Panc1 (cell line): ENCODE measurements at places on chromosomes 11 and 22.

- DNase-seq: no peak
Measured at GRCh38 chr22:24053481-24054226, 42.5 kb downstream of the CABIN1 start.

GRCh38 chr22:26789951-26790350 is 132.6 kb downstream of the MIAT start:
- DNase-seq: no peak

DNA sequence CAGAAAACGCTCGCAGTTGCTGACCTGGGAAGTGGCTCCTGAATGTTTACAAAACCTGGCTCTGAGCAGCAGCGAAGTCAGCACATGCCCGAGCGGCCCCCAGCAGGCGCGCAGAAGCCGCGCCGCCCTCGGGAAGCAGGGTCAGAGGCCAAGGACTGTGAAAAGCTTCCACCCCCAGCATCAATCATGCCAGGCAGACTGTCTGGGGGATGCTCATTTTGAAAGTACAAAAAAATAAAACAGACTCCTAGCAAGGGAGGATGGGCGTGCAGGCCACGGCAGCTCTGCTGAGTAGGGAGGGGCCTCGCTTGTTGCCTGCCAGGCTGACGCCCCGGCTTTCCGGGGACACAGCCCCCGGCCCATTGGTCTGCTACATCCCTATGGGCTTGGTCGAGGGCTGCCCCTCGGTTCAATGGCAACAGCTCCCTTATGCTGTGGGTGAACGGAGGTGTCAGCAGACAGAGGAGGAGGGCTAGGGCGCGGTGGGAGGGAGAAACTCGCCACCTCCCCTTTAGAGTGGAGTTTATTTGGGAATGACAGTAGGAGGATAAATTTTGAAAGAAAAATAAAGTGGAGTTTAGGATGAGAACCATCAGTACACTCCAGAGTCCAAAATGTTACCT is 37.7 kb upstream of the GNB1L start:
- DNase-seq: no peak

GRCh38 chr11:3775736-3776406 is 21.5 kb downstream of the NUP98 start:
- no peak for DNase-seq

- no peak for DNase-seq
Measured at GRCh38 chr22:36771356-36772063, 4.4 kb downstream of the IFT27 start.

GRCh38 chr11:15223318-15223717 is 108.6 kb downstream of the INSC start:
- DNase-seq: no peak

DNA sequence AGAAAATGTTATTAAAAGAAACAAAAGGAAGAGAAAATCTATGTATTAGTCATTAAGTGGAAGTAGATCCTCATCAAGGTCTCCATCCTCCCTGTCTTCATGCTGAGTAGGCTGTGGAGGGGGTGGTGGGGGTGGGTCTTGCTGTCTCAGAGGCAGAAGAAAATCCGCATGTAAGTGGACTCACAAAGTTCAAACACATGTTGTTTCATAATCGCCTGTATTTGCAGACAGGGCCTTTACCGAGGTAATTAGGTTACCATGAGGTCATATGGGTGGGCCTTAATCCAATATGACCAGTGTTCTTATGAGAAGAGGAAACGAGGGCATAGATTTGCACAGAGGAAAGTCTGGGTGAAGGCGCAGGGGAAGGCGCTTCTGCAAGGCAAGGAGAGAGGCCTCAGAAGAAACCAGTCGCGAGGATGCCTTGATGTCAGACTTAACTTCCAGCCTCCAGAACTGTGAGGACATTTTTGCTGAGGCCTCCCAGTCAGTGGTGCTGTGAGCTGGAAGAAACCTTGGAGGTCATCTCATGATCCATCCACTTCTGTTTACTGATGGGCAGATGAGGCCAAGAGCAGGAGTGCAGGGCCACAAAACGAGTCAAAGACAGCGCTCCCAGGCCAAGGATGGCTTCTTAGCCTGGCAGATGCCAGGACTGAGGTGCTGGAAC is 49.3 kb upstream of the THY1 start:
- no peak for DNase-seq

DNA sequence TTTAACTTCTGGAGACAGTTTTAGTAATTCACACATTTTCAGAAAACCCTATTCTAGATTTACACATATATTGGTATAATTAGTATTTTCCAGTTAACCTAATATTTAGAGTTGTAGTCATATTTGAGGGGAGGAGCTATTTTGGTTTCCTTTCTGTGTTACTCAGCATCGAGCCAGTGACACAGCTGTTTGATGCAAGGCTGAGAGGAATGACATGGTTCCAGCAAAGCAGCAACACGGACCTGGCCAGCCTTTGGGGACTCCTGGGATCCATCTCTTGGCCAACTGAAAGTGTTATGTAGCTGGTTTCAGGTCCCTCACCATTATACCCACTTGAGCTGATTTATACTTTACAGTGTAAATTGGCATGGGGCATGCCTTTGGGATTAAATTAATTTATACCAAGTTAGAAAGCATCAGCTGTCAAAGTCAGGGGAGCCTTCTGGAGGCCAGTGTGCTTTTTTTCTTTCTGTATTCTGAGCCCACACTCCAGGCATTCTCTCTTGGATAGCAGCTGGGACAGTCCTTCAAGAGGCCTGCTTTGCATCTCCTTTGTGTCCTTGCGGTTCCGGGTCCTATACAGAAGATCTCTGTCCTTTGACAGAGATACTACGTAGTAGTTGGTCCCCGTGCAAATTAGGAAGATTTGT is 91.3 kb upstream of the SLC25A18 start:
- DNase-seq: no peak

- DNase-seq: no peak
Measured at GRCh38 chr11:12064136-12064953, 46.0 kb upstream of the MICAL2 start.

GRCh38 chr11:64885367-64886286 is 7.2 kb upstream of the EHD1 start:
- no peak for DNase-seq

DNA sequence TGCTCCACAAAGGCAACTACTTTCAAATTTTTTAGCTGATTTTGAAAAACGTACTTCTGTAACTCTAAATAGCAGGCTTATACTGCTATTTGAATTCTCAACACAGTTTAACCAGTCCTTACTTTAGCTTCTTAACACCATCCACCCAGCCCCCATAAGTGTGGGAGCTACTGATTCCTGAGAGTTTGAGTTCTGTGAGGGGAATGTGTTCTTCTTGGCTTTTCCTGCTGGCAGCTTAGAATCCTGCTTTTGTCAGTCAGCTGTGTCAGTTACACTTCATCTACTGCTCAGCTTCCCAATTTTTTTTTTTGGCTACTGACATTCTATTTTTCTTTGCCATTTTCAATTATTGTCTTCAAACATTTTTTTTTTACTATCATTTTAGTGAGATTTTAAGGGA is 440.4 kb downstream of the INSC start:
- no peak for DNase-seq

DNA sequence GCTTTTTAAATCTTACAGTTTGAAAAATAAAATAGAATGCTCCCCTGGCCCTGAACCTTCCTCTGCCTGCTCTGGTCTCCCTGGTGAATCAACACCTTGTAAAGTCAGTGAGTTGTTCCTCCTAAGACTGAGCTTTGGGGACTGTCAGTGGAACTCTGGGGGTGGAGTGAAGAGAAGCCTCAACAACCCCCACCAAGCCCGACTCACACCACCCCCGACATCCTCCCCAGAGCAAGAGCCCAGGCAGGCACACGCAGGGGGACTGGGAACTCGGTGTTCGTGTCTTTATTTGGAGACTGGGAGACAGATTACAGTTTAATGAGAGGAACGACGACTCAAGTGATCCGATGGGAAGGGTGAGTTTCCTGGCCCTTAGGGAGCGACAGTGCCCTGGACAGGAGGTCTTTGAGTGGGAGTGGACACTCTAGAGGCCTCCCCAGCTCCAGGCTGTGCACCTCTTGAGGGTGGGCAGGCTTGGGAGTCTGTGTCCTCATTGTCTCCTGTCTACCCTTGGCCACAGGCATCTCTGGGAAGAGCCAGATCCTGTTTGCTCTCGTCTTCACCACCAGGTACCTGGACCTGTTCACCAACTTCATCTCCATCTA is 6.2 kb downstream of the KDELR3 start:
- DNase-seq: no peak

- no peak for DNase-seq
Measured at GRCh38 chr11:134616038-134616437, 204.0 kb upstream of the B3GAT1 start.

DNA sequence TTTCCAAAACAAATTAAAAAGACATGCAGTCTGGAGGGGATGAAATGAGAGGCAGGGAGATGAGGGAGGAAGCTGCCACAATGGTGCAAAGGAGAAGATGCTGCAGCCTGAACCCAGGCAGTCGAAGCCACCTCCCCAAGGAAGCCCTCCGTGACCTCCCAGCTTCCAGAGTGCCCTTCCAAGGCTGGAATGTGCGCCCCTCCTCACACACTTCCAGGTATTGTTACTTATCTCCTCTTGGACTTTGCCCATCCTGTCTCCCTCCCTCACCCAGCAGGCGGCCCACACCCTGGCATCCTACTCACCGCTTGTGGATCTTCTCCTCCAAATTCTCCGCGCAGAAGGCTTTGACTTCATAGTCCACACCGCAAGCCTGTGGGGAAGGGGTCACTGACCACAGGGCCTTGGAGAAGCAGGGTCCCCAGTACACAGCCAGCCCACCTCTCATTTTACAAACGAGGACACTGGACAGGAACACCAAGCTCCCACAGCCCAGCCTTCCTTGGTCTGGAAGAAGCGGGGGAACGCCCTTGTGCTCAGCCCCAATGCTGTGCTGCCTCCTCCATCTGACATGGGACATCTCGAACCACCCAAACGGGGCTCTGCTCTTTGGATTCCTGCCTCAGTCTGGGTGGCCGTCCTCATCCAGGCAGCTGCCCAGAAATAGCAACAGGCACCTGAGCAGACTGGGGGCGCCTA is 40.3 kb downstream of the TPBGL start:
- no peak for DNase-seq

DNA sequence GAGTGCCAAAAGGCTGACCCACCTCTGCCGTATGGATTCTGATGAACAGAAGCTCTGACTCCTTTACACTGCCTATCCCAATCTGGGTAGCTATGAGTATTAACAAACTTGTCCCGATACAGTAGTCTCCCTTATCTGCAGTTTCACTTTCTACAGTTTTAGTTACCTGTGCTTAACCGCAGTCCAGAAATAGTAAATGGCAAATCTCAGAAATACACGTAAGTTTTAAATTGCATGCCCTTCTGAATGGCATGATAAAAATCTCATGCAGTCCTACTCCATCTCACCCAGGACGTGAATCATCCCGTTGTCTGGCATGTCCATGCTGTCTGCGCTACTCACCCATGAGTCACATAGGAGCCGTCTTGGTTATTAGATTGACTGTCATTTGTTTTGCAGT is 68.8 kb downstream of the SNX19 start:
- DNase-seq: peak; percentile 67

- no peak for DNase-seq
Measured at GRCh38 chr22:43832393-43833265, 20.5 kb upstream of the EFCAB6 start.

DNA sequence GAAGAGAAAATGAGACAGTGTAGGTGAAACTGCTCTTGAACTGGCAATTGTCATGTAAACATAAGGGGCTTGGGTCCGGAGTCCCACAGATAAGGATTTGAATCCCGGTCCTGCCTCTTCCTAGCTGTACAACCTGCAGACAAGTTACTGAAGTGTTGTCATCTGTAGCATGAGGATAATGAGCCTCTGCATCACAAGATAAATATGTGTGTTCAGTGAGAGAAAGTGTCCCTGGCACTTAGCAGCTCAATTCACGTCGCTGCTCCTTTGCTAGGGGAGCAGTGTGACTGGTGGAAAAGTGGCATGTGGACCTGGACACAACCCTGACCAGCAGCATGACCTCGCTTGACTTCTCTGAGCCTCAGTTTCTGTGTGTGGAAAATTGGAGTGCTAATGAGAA is 73.7 kb upstream of the NECTIN1 start:
- DNase-seq: no peak

GRCh38 chr22:49716441-49716840 is 111.2 kb downstream of the BRD1 start:
- DNase-seq: no peak

DNA sequence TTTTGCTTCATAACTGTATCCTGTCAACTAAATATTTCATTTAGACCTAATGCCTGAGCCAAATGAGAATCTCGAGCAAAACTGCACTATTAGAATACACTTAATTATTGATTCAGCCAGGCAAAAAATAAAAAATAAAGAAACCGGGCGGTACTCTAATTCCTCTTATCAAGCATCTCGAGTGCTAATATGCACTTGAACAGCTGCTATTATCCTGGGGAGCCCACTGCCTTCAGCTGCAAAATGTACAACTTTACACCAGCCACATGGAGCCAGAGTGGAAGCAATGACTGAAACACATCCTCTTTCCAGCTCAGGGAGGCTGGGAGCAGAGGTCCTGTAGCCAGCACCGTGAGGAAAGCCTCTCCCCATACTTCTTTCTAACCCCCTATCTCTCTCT is 390.0 kb upstream of the CADM1 start:
- no peak for DNase-seq

DNA sequence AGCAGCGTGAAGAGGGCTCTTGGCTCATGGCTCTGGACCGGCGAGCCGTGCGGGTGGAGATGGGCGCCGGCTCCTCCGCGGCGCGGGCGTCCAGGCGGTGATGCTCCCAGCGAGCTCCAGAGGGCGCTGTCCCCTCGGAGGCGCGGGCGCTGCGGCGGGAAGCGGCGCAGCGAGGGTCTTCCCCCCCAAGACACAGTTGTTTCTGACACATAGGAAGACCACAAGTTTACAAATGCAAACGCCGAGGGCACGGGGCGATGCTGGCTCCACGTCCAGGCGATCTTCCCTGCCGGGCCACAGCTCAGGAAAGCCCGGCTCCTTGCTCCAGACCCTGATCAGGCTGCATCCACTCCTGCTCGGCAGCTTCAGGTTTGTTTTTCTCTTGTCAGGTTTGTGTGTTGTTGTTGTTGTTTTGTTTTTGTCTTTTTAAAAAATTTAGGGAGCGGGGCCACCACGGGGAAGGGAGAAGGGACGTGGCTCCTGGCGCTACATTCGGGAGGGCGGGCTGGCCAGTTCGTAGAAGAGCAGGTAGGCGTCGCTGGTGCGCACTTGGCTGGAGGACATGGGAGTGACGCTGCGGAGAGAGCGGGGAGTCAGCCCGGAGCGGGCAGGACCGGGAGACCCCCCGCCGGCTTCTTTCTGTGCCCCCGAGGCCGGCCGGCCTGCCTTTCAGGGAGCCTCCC is 10.0 kb upstream of the MFRP start:
- DNase-seq: no peak

GRCh38 chr11:34641456-34641855 is 20.6 kb downstream of the EHF start:
- no peak for DNase-seq

GRCh38 chr22:24146791-24147353 is 34.4 kb upstream of the SUSD2 start:
- no peak for DNase-seq

DNA sequence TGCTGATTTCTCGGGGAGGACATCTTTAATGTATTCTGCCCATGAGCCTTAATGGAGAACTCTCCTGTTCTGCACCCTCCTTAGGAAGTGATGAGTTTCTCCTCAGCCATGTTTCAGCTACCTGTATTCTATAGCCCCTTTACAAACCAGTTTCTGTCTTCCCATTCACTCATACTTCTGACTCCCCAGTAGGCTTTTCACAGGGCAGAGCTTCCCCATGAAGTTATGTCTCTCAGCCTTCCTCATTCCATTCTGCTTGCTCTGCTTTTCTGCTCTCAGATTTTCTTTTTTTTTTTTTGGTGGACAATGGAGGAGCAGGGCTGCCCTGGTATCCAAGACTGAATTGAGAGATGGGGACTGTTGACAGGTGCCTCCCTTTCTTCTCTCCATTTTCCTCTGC is 4.3 kb upstream of the OR52R1 start:
- no peak for DNase-seq

GRCh38 chr11:125675196-125675595 is 5.5 kb downstream of the ACRV1 start:
- no peak for DNase-seq
